HFFc6 (cell line): ENCODE measurements at places on chromosomes 3 and 15.

DNA sequence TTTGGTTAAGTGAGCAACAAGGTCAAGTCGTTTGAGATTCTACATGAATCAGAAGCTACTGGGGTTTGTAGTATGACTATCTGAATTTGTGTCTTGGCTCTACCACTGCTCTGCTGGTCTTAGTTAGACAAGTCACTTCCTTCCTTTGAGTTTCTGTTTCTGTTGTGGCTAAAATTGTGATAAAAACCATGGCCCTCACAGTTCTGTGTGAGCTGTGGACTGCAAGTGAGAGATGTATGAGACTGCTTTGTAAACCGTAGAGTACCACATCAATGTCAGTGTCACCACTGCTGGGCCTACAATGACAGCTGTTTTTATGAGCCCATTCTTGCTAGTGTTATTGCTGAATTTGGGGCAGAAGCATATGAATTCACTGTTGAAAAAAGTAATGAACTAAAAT, 32.7 kb downstream of the RARB start:
- H3K36me3 ChIP-seq, result no peaks in the 10 kb centered on the region; the same call in 1 of the 2 replicates
- no peak overlapping the region for H3K27ac ChIP-seq
- H3K4me3 ChIP-seq, result no peak overlapping the region
- no peaks in the 10 kb centered on the region; the same call in 1 of the 2 replicates for H3K27me3 ChIP-seq
- H3K4me1 ChIP-seq, result peaks cover 49% of the 10 kb centered on the region
- no peak for DNase-seq

- no peak overlapping the region for H3K4me3 ChIP-seq
- H3K36me3 ChIP-seq, result no peaks in the 10 kb centered on the region
- peaks cover 9% of the 10 kb centered on the region for H3K27me3 ChIP-seq
Observed at GRCh38 chr3:15520185-15520584, 1.3 kb downstream of the COLQ start.

GRCh38 chr15:89749054-89749453, 2.0 kb downstream of the MESP1 start:
- no peak for DNase-seq
- H3K4me3 ChIP-seq, result no peak overlapping the region
- H3K36me3 ChIP-seq, result no peaks in the 10 kb centered on the region

GRCh38 chr3:73582535-73582934, 42.2 kb downstream of the PDZRN3 start:
- H3K4me3 ChIP-seq, result no peak overlapping the region
- no peak overlapping the region for H3K27ac ChIP-seq
- no peaks in the 10 kb centered on the region; the same call in 1 of the 2 replicates for H3K27me3 ChIP-seq
- H3K36me3 ChIP-seq, result no peaks in the 10 kb centered on the region
- H3K4me1 ChIP-seq, result peaks cover 46% of the 10 kb centered on the region

- no peak overlapping the region for H3K27ac ChIP-seq
- peaks cover 14% of the 10 kb centered on the region for H3K4me1 ChIP-seq
- no peak for DNase-seq
- H3K4me3 ChIP-seq, result no peak overlapping the region
Observed at GRCh38 chr15:60804551-60804950, 325.6 kb upstream of the ICE2 start.
